Lung microvascular endothelial cell (primary cell): ENCODE measurements at places on chromosomes 2 and 18.

DNA sequence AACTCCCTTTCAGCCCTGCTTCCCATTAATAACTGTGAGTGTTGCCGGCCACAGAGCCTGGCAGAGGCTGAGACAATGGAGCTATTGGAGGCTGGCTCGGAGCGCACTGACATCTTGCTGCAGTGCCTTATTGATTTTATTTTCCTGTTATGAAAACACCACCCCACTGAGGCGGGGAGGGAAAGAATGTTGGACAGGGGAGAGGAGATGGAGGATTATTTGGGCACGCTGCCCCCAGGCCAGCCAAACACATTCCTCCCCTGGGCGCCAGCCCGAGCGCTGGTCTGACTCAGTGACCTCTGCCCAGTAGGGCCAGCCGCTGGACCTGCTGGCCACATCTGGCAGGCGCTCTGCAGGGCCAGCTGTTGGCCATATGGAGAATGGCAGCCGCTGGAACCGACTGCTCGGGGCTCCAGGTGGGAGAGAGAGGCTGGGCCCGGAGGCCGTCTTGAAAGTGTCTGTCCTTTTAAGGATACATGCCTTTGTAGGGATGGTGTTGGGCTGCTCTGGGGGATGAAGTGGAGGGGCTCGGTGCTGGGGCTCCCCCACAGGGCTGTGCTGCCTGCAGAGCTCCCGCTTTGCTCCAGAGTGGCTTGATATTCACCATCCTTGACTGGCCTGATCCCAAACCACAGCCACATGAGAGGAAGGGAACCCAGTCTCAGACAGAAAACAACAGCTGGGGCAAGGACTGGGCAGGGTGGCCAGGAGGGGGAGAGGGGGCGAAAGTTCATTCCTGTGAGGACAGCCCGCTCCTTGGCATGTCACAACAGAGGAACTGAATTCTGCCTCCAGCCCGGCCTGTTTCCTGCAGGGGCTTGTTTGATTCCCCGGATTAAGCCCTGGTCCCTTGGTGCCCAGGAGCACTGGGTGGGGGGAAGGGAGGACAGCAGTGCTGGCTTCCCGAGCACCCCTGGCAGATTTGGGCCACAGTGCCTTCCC lies 179.0 kb downstream of the KLHL29 start:
- no peak for DNase-seq

GRCh38 chr2:878245-878930 lies 72.3 kb upstream of the SNTG2 start:
- no peak for DNase-seq

DNA sequence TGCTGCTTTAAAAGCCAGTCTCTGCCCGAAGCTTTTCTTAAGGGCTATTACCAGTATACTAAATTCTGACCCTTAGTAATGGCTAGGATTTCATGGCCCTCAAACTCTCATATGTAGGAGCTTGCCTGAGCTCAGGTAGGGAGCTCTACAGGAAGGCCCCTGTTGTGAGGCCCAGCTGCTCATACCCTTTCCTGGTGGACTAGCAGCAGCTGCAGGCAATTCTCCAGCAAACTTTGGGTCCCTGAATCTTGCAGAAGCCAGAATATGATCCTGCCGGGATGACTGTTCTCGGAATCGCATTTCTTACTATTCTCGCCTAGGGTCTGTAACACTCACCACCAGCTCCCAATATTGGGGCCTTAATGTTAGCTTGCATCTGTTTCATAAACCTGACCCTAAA lies 106.4 kb upstream of the SERTAD2 start:
- no peak for DNase-seq

DNA sequence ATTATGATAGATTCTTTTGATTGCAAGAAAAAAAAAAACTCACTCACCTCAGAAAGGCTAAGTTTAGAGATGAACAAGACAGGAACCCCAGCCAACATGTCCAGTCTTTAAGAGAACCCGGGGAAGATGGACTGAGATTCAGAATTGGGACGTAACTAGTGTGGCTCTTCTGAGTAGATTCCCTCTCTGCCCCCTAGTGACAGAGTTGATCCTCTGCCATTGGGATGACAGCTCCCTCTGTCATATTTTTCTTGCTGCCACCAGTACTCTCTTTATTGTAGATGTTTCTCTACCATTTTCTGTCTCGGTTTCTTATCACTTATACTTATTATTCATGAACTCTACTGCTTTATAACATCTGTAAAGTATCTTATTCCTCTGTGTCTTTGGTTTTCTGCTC lies 77.7 kb downstream of the GULP1 start:
- peak; percentile 81 for DNase-seq

GRCh38 chr2:108106731-108107130 lies 120.4 kb downstream of the SLC5A7 start:
- no peak for DNase-seq

- peak; percentile 98 for DNase-seq
Observed at GRCh38 chr2:46097714-46098480, 199.3 kb upstream of the EPAS1 start.
